Activated CD8-positive, alpha-beta T cell treated with anti-CD3 and anti-CD28 coated beads for 36 hours (primary cell): ENCODE measurements at places on chromosomes 3 and 15. TPM values are rescaled to one million over a fixed set of nuclear protein-coding genes. Genes with fewer than 3 reads are reported as not detected.
A peak's percentile ranks its signal among the peaks of the same experiment; 100 is the strongest.

The HTR3E gene
- not detected for total RNA-seq

The THRB gene
- total RNA-seq: not detected

The SLC22A14 gene
- total RNA-seq: not detected

The AMIGO3 gene
- 0.23 TPM for total RNA-seq

The DAPK2 gene
- 1.2 TPM for total RNA-seq

The WDR76 gene
- total RNA-seq: 79.3 TPM

The CFAP161 gene
- not detected for total RNA-seq

The IVD gene
- total RNA-seq: 56.9 TPM

The ACTR8 gene
- 28.5 TPM for total RNA-seq

The CDCP1 gene
- total RNA-seq: 0.36 TPM

The MLF1 gene
- total RNA-seq: 1.4 TPM

GRCh38 chr15:94243418-94243817 lies 12.1 kb downstream of the MCTP2 start:
- no peaks in the 10 kb centered on the region for H3K27me3 ChIP-seq
- H3K27ac ChIP-seq: no peak overlapping the region
- no peaks in the 10 kb centered on the region for H3K36me3 ChIP-seq
- peaks cover 24% of the 10 kb centered on the region for H3K4me1 ChIP-seq

GRCh38 chr15:31485431-31485830 lies 158.8 kb downstream of the KLF13 start:
- H3K27me3 ChIP-seq: no peaks in the 10 kb centered on the region
- peaks cover 69% of the 10 kb centered on the region for H3K4me1 ChIP-seq
- peak overlapping the region; percentile 30 for H3K4me3 ChIP-seq
- DNase-seq: no peak
- no peak overlapping the region for H3K27ac ChIP-seq
- H3K36me3 ChIP-seq: peaks cover 37% of the 10 kb centered on the region

GRCh38 chr3:99269606-99270351 lies 368.3 kb upstream of the DCBLD2 start:
- DNase-seq: no peak
- no peaks in the 10 kb centered on the region for H3K36me3 ChIP-seq
- no peaks in the 10 kb centered on the region for H3K4me1 ChIP-seq
- H3K27ac ChIP-seq: no peak overlapping the region

DNA sequence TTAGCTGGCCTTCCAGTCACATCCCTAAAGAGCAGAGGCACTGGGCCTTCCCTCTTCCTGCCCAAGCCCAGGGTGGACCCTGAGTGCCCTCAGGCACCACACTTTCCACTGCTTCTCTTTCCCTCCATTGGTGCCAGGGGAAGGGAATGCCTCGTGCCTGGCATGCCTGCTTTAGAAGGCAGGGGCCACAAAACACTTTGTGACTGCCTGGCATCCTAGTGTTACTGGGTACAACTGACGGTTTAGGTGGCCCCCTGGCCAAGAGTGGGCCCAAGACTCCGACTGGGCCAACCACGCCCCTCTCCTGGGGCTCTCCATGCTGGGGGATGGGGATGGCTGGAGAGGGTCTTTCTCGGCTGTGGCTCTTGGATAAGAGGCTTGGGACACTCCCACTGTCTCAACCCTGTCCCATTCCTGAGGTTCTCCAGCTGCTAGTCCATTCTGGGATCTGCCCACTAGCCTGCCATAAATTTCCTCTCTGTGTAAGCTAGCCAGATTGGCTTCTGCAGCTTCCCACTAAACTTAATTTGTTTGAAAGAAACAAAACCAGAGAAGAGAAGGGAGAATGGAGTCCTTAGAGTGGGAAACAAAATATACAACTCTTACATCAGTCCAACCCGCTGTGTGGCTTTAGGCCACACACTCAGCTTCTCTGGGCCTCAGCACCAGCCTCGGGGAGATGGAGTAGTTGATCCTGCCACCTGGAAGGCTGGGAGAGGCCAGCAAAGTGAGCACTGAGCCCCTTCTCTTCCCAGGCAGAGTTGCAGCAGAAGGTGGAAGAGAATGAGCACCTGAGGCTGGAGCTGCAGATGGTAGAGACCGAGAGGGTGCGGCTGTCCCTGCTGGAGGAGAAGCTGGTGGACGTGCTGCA lies 24.1 kb upstream of the GP9 start:
- H3K4me1 ChIP-seq: peaks cover 15% of the 10 kb centered on the region
- H3K27me3 ChIP-seq: peaks cover 4% of the 10 kb centered on the region
- no peaks in the 10 kb centered on the region for H3K36me3 ChIP-seq
- DNase-seq: no peak
- no peak overlapping the region for H3K27ac ChIP-seq

- no peaks in the 10 kb centered on the region for H3K36me3 ChIP-seq
- no peak overlapping the region for H3K27ac ChIP-seq
- H3K4me3 ChIP-seq: no peak overlapping the region
- H3K27me3 ChIP-seq: peaks cover 14% of the 10 kb centered on the region
- no peaks in the 10 kb centered on the region for H3K4me1 ChIP-seq
- DNase-seq: no peak
Measured at GRCh38 chr15:29556380-29556779, 265.9 kb downstream of the TJP1 start.

DNA sequence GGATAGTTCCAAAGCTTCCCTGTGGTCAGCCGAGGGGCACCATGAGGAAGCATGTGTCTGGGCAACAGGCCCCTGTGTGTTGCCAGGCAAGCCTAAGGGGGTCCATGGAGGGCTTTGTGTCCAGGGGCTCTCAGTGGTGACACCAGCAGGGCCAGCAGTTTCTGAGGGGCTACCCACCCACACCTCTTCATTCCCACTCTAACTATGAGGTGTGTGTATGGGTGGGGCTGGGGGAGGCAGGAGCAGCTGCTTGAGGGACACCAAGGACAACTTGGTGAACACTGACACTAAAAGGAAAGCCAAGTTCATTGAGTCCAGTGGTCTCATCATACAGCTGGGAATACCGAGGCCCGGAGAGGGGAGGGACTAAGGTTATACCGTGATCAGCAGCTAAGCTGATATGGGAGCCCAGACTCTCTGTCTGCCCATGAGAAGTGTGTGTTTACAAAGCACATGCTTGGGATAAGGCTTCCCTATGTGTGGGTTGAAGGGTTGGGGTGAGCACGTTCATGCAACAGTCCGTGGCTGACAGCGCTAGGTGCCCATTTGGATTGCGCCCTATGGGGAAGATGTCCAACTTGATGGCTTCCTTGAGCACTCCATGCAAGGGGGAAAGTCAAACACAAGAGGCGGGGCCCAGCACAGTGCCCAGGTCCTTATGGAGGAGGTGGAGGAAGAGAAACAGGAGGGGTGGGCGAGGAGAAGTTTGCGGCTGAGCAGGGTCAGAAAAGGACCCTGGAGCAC lies 34.8 kb upstream of the CHRNB4 start:
- H3K36me3 ChIP-seq: no peaks in the 10 kb centered on the region
- no peaks in the 10 kb centered on the region for H3K27me3 ChIP-seq
- DNase-seq: no peak
- no peaks in the 10 kb centered on the region for H3K4me1 ChIP-seq
- H3K4me3 ChIP-seq: no peak overlapping the region
- H3K27ac ChIP-seq: no peak overlapping the region

DNA sequence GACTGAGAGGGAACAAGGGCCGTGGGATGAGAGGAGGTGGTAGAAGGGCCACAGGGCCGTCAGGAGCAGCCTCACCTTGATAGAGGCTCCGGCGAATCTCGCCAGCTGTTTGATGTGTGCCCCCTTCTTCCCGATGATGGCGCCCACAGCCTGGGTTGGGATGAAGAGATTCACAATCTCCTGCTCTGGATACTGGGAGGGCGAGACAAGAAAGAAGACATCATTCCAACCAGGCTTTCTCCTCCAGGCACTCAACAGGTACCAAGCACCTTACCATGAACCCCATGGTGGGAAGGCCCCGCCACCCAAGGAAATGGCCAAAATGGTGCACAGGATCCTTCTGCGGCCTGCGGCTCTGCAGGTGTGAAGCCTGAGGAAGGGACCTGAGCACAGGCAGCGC lies 71.1 kb downstream of the SENP2 start:
- H3K27me3 ChIP-seq: peaks cover 3% of the 10 kb centered on the region
- H3K27ac ChIP-seq: no peak overlapping the region
- H3K36me3 ChIP-seq: no peaks in the 10 kb centered on the region
- no peak overlapping the region for H3K4me3 ChIP-seq
- DNase-seq: no peak

DNA sequence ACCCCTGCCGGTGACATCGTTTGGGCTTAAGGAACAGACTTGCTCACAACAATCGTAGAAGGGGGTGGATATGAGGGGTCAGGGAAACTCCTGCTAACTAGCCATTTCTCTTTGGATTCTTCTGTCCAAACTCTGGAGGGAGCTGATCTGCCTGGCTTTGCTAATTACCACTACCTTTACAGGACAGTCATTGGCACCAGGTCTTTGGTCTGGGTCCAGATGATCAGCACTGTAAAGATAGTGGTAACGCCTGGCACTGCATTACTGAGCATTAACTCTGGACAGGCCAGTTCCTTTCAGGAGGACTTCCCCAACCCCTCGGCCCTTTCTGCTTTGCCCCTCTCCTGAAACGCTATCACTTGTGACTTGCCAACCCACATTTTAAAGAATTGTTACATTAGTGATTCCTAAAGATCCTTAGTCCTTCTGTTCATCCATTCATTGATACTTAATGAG lies 788 bp downstream of the UQCC5 start:
- DNase-seq: no peak
- no peaks in the 10 kb centered on the region for H3K27me3 ChIP-seq
- peaks cover 34% of the 10 kb centered on the region for H3K36me3 ChIP-seq
- H3K4me1 ChIP-seq: peaks cover 49% of the 10 kb centered on the region
- peak overlapping the region; percentile 100 for H3K4me3 ChIP-seq

GRCh38 chr3:140303875-140304274 lies 368.9 kb downstream of the CLSTN2 start:
- no peaks in the 10 kb centered on the region for H3K36me3 ChIP-seq
- H3K27me3 ChIP-seq: peaks cover 18% of the 10 kb centered on the region
- H3K4me1 ChIP-seq: peaks cover 8% of the 10 kb centered on the region
- no peak for DNase-seq
- H3K4me3 ChIP-seq: no peak overlapping the region

DNA sequence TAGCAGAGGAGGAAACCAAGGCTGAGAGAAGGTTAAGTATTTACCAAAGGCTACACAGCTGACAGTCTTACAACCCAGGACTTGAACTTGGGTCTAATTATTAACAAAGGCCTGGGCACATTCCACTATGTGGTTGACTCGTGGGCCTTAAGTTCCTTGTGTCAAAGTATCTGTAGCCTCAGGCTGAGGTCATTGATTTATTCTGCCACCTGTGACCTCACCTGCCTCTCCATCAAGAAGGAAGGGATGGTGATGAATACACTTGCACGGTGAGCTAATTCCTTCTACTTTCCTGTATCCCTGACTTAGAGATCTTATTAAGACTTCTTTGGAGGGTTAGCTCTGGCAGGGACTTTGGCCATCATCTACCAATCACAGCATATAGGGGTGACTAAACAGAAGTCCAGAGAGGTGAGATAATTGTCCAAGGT lies 19.9 kb upstream of the LRRC58 start:
- DNase-seq: no peak
- H3K27me3 ChIP-seq: peaks cover 16% of the 10 kb centered on the region
- no peaks in the 10 kb centered on the region for H3K36me3 ChIP-seq
- no peak overlapping the region for H3K4me3 ChIP-seq
- no peak overlapping the region for H3K27ac ChIP-seq
- H3K4me1 ChIP-seq: no peaks in the 10 kb centered on the region

GRCh38 chr3:149417727-149418126 lies 40.3 kb upstream of the TM4SF1 start:
- no peaks in the 10 kb centered on the region for H3K36me3 ChIP-seq
- DNase-seq: no peak
- peaks cover 5% of the 10 kb centered on the region for H3K27me3 ChIP-seq
- no peak overlapping the region for H3K27ac ChIP-seq
- H3K4me3 ChIP-seq: no peak overlapping the region
- no peaks in the 10 kb centered on the region for H3K4me1 ChIP-seq
